ENCODE measurements at places on chromosomes 7 and 10.

DNA sequence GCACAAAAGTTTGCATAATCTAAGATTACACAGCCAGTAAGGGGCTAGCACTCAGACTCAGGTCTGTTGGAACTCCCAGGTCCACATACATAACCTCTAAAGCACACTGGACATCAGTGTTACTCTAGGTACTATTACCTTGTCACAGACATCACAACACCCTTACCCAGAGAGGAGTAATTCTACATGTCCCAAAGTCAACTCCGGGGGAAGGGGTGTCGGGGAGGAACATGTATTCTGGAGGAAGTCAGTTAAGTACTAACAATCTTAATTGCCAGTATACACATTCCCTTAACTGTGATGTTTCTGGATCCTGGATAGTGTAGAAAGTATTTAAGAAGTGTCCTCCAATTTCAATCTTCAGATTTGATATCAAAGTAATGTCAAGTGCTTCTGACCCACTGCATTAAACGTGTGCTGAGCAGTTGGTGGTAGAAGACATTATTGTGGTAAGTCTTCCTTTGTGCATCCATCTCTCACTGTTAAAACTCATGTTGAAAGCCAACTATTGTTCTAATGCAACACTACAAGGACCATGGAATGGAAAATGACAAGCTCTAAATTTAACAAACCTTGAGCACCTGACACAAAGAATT, 155.4 kb downstream of the CRPPA start:
- DNase-seq = no peak

- DNase-seq = no peak
These were observed 174.9 kb downstream of the C7orf25 start for GRCh38 chr7:42736931-42737330.

- DNase-seq = no peak
These were observed 123.2 kb upstream of the CACNA2D1 start for GRCh38 chr7:82566752-82567151.

- DNase-seq = peak; percentile 51
These were observed 40.7 kb downstream of the TARP start for GRCh38 chr7:38232502-38233366.

- no peak for DNase-seq
These were observed 137.0 kb upstream of the ADAM12 start for GRCh38 chr10:126525326-126525725.

GRCh38 chr7:148116195-148116594, 474.4 kb upstream of the C7orf33 start:
- no peak for DNase-seq

- peak; percentile 95 for DNase-seq
These were observed 95.7 kb upstream of the PALS2 start for GRCh38 chr7:24477398-24478136.

- peak; percentile 31 for DNase-seq
These were observed 46.7 kb downstream of the FZD1 start for GRCh38 chr7:91310830-91311460.

GRCh38 chr10:42987575-42987974, 89.3 kb upstream of the RET start:
- DNase-seq = no peak

- DNase-seq = peak; percentile 88
These were observed 43.4 kb downstream of the BPGM start for GRCh38 chr7:134690016-134690415.

DNA sequence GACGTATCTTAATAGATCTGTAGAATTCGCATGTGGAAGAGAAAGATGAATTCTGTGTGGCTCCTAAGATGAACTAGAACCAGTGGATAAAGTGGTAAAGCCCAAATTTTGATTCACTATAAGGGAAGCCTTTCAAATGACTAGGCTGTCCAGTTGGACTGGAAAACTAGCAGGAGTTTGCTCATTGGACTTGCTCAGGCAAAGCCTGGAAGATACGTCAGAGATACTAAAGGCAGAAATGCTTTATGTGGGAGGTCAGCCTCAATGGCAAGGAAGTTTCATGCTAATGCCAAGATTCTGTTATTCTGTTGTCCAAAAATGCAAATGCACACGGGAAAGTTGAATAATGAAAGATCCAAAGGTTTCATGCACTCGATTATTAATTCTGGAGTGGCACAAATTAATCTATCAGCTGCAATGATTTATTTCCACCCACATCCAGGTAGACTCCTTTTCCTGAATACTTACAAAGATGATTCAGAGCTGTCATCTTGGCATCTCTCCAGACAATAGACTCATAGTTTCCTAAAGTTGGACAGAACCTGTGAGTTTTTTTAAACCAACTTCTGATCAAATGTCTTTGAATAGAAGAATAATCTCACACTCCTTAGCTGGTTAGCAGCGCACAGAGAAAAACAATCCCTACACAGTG, 20.5 kb upstream of the PPP1R3C start:
- peak; percentile 79 for DNase-seq

GRCh38 chr7:134315679-134316538, 821 bp downstream of the SLC35B4 start:
- peak; percentile 51 for DNase-seq

- no peak for DNase-seq
These were observed 33.3 kb downstream of the CTBP2 start for GRCh38 chr10:125127110-125127509.

- no peak for DNase-seq
These were observed 1.4 kb downstream of the PPP1R17 start for GRCh38 chr7:31688372-31688771.

- no peak for DNase-seq
These were observed 63.7 kb downstream of the COL13A1 start for GRCh38 chr10:69865450-69865849.

DNA sequence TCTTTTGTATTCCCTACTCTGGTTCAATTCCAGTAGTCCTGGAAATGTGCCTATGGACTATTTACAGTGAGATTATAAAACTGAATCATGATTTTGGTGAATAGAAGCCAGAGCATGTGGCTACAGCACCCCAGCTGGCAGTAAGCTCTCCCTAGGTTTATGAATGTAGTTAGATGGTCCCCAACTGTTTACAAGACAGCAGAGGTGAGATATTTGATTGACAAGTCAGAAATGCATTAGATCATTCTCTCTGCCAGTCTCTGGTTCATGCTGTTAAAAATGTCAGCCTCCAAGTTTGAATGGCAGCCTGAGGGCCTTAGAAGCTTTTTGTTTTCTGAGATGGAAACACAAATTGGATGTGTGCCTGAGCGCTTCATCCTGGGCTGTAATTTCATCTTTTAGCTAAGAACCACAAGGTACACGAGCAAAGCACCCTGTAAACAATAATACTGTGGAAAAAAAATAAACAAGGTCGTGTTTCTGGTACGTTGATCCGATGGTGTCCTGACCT, 85.0 kb downstream of the BTRC start:
- DNase-seq = no peak

GRCh38 chr10:99665304-99665703, 6.0 kb downstream of the ENTPD7 start:
- no peak for DNase-seq

GRCh38 chr7:32447218-32447617, 43.0 kb downstream of the LSM5 start:
- DNase-seq = no peak
